EH (cell line): ENCODE measurements at places on chromosomes 16 and 17.

DNA sequence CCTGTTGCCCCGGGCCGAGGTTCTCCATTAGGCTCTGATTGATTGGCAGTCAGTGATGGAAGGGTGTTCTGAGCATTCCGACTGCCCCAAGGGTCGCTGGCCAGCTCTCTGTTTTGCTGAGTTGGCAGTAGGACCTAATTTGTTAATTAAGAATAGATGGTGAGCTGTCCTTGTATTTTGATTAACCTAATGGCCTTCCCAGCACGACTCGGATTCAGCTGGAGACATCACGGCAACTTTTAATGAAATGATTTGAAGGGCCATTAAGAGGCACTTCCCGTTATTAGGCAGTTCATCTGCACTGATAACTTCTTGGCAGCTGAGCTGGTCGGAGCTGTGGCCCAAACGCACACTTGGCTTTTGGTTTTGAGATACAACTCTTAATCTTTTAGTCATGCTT, 74.2 kb downstream of the HAPSTR1 start:
- DNase-seq = no peak

GRCh38 chr17:43871946-43872690, 25.1 kb downstream of the CD300LG start:
- peak; percentile 7 for DNase-seq

DNA sequence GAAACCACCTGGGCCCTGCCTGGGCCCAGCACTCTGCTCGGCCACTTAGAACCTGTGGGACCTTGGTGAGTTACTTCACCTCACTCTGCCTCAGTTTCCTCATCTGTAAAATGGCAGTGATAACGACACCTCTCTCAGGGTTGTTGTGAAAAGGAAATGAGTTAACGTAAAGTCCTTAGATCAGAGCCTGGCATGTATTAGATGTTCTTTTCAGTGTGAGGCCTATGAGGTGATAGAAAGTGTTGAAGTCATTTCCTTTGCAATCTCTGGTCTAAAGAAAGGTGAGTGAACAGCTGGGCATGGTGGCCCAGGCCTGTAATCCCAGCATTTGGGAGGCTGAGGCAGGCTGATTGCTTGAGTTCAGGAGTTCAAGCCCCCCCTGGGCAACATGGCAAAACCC, 51.7 kb upstream of the LGALS9 start:
- DNase-seq = no peak

- DNase-seq = peak; percentile 96
Measured at GRCh38 chr16:31052114-31052513, 18.8 kb downstream of the STX4 start.

GRCh38 chr16:720990-721764, at the start of gene ANTKMT:
ANTKMT (plus strand) TSS chr16:721146; CDS start chr16:721275, 129 bp downstream.
- peak; percentile 80 for DNase-seq

DNA sequence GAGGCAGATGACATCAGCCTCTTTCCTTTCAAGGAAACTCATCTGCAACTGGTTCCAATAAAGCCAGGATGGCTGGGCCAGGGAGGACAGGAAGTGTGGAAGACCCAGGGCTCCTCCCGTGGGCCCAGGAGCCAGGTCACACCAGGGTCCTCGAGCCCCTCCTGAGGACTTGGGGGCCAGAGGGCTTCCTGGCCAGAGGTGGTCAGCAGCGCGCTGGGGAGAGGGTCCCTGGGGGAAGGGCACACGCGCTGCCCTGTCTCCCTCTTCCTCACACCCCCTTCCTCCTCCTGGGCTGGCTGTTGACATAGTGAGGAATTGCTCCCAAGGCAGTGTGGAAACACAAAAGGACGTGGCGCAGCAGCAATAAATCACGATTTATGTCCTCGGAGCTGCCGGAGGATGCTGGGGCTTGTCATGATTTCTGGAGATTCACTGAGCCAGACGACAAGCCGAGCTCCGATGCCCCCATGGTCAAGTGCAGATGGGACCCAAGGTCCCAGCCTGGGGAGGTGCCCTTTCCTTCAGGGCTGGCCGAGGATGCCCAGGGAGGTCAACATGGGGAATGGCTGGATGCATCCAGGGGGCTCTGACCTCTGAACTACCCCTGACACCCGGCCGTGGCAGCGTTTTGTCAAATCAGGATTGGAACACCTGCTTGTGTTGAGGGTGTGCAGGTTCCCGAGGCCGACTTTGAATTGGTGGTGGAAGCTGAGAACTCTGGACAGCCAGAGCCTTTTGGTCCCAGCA, 152.6 kb downstream of the IRF8 start:
- peak; percentile 22 for DNase-seq

GRCh38 chr17:7419819-7420610, at the start of gene SPEM1:
SPEM1 (plus strand) TSS chr17:7420324; CDS start chr17:7420385, 61 bp downstream.
- no peak for DNase-seq

DNA sequence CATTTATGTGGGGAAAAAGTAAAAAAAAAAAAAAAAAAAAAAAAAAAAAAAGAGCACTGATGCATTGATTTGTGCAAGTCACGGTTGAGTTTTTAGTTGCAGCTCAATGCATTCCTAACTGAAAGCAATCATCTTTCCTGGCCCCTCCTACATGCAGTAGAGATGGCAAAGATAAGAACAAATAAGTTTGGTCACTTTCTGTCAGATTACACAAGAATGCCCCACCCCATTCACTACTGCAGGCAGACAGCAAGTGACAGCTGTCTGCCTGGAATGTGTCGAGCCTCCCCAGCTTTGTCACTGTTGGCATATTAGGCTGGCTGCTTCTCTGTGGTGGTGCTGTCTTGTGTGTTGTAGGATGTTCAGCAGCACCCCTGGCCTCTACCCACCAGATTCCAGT, 243.5 kb downstream of the FOXL1 start:
- peak; percentile 44 for DNase-seq

- peak; percentile 77 for DNase-seq
Measured at GRCh38 chr17:48505788-48506187, 25.0 kb downstream of the HOXB1 start.

GRCh38 chr16:19722981-19723380, 4.9 kb downstream of the IQCK start:
- no peak for DNase-seq

DNA sequence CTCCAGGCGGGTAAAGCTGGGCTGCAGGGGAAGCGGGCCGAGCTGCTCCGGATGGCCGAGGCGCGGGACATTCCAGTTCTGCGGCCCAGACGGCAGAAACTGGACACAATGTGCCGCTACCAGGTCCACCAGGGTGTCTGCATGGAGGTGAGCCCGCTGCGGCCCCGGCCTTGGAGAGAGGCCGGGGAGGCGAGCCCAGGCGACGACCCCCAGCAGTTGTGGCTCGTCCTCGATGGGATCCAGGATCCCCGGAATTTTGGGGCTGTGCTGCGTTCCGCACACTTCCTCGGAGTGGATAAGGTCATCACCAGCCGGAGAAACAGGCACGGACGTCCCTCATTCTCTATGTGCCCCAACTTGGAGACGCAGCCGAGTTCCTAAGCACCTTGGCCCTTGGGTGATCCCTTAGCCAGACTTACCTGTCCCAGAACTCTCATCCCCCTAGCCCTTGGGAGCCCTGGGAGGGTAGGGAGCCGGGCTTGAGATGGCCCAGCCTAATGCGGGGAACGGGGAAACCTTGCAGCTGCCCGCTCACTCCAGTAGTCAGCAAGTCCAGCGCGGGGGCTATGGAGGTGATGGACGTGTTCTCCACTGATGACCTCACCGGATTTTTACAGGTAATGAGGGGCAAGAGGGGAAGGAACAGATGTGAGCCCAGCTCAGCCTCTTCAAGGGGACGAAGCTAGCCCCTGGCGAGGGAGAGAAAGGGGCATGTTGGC, 806 bp downstream of the MRM1 start:
- DNase-seq = peak; percentile 13

- peak; percentile 17 for DNase-seq
Measured at GRCh38 chr17:27817731-27818130, 17.4 kb upstream of the NOS2 start.

DNA sequence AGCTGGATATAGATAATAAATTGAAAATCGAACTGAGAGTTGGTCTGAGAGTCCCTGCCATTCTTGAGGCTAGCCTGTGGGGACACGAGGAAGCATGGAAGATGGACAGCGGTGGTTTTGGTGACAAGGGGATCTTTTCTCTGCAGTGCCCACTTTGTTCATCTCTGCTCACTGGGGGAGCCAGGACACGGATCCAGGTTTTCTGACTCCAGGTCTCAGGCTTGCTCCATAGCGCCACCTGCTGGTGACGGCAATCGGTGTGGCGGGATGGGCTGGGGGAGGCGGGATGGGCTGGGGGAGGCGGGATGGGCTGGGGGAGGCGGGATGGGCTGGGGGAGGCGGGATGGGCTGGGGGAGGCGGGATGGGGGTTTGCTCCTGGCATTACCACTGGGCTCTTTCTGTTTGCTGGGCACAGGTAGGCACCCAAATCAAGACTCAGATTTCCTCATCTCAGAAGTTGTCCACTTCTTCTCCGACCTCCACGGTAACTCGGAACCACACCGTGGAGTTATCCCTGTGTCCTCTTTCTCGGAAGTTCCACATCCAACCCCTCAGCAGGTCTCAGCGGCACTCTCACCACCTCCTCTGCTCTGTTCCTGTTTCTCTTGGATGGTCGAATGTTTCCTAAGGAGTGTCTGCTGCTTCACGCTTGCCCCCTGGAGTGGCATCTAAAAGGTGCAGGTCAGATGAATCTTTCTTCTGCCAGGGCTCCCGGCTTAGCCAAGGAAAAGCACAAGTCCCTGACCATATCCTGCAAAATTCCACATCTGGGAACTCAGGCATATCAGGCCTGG, 142.4 kb downstream of the CYLD start:
- DNase-seq = no peak

GRCh38 chr17:29212681-29213121, 32.5 kb upstream of the MYO18A start:
- DNase-seq = peak; percentile 46

DNA sequence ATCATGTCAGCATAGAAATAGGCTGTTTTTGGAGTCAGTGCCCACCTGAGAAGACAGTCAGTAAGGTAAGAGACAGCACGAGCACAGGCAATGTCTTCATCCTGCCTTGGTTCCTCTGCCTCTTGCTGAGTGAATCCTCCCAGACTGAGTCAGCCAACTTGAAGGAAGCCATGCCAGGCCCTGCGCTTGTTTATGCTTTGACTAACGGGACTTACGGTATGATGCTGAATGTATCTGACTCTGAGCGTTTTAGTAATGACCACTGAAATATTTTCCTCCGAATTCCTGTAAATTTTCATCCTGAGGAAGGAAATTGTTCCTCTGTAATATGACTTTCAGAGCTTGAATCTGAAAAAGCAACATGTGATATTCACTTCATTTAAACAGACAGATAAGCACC, 18.0 kb downstream of the C17orf67 start:
- peak; percentile 75 for DNase-seq

DNA sequence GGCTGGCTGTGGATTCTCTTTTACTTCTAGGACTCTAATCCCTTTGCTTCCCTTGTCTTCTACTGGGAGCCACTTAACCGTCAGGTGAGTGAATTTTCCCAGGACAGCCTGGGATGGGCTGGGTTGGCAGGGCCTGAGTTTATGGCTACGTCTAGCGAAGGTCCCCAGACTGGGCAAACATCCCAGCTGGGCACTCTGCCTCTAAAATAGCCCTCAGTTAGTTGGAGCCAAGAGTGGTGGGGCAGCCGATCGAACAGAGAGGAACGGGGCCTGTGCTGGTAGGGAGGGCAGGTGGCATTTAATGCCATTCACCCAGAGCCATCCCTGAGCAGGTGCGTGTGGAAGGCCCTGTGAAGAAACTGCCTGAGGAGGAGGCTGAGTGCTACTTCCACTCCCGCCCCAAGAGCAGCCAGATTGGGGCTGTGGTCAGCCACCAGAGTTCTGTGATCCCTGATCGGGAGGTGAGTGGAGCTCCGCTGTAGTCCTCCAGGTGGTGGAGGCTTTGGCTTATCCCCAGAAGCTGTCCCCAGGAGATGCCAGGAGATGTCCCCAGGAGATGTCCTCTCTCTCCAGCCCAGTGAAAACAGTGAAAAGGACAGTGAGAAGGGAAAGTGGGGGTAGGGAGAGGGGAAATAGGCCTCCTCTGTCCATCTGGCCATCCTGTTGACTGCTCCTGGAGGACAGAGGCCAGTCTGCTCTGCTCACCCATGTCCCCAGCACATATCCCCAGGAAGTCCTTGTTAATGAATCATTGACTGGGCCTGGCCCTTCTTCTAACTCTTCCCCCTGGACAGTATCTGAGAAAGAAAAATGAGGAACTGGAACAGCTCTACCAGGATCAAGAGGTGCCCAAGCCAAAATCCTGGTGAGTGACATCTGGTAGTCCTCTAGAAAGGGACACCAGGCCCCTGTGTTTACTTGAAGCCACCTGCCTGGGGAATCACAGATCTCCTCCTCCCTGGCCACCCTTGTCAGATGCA, 4.4 kb downstream of the PNPO start:
- DNase-seq = no peak

- no peak for DNase-seq
Measured at GRCh38 chr17:79862238-79862637, 23.0 kb upstream of the CBX4 start.

GRCh38 chr16:19308392-19308791, 22.9 kb downstream of the CLEC19A start:
- DNase-seq = no peak

DNA sequence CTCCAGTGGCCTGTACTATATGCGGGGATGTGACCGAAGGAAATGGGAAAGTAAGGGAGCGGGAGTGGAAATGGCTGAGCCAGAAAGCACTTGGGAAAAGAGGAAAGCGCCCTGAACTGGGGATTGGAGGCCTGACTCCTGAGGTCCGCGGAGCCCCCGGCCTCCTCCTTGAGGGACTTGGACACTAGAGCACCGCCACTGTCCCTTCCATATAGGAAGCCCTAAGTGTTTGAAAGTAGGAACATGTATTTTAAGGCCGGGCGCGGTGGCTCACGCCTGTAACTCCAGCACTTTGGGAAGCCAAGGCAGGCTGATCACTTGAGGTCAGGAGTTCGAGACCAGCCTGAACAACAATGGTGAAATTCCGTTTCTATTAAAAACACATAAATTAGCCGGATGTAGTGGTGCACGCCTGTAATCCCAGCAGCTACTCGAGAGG, 530 bp upstream of the ZDHHC7 start:
- no peak for DNase-seq

- DNase-seq = peak; percentile 4
Measured at GRCh38 chr17:58277107-58277801, 3.5 kb downstream of the MPO start.

DNA sequence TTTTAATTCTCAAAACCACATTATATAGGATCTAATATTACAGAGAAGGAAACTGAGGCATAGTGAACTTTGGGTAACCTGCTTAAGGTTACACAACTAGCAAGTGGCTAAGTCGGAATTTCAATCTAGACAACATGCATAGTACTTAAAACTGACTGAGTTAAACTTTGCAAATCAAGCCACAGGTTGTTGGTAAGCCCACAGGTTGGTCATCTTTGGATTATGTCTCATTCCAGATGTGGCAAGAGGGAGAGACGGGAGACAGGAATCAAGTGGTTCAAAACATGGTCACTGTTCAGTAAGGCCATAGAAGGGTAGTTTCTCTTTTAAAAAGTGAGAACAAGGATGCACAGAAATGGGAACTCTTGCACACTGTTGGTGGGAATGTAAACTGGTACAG, 57.1 kb downstream of the MYO1D start:
- no peak for DNase-seq
